ENCODE measurements at places on chromosomes 7 and 10.

DNA sequence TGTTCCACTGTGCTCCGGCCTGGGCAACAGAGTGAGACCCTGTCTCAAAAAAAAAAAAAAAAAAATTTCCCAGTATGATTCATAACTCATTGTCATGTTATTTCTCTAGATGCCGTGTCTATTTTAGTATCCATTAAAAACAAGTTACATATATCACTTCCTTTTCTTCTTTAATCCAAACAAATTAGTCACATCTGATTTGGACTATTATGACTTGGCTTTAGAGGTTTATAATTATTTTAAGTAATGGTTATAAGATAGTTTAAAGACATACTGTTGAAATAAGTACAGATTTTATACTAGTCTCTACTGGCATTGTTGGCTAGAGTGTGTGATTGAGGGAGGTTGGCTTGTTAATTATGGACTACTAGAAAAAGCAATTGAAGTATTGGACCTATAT is 53.3 kb downstream of the ZMYND11 start:
- no peak for DNase-seq

- DNase-seq, result no peak
These were observed 187.9 kb upstream of the MALRD1 start for GRCh38 chr10:18860631-18861240.

DNA sequence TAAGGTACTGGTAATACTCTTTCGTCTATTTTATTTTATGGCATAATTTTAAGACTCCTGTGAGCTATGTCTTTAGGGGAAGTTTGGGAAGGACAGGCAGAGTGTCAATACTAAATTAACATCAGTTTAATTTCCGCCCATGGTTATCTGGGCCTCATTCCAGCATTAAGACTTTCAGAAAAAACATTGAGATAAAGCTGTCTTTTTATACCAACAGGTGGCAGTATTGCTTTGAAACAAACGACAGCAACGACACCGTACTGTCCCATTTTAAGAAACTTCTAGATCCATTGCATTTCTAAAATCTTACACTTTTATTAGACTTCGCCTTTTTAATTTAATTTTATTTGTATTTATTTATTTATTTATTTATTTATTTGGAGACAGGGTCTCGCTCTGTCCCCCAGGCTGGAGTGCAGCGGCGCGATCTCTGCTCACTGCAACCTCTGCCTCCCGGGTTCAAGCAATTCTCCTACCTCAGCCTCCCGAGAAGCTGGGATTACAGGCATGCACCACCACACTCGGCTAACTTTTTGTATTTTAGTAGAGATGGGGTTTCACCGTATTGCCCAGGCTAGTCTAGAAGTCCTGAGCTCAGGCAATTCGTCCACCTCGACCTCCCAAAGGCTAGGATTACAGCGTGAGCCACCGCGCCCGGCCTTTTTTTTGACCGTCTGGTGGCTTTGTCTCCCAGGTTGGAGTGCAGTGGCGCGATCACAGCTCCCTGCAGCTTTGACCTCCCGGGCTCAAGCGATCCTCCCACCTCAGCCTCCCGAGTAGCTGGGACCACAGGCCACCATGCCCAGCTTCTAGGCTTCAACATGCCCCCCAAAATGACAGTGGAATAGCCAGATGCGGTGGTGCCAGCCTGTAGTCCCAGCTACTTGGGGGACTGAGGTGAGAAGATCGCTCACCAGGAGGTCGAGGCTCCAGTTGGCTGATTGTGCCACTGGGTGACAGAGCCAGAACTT is 78.7 kb upstream of the C1GALT1 start:
- DNase-seq, result no peak

GRCh38 chr7:15016766-15017165 is 114.2 kb upstream of the DGKB start:
- no peak for DNase-seq

GRCh38 chr7:28625432-28625831 is 213.1 kb downstream of the CREB5 start:
- no peak for DNase-seq

DNA sequence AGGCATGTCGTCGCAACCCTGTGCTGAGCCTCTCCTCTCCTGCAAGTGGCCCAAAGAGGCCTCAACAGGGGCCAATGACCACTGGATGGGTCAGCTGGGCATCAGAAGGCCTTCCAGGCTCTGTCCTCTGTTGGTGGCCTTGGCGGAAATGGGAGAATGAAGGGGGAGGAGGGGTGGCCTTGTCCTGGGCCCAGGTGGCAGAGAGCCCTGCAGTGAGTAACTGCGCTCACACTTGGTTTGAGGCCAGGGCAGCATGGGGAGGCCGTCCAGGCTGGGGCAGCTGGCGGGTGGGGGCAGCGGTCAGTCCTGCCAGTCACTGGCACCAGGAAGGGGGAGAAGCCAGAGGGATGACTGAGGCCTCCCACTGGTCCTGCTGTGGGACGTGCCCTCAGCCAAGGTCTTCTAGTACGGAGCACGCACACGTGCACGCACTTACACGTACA is 59.8 kb downstream of the LHPP start:
- no peak for DNase-seq

GRCh38 chr7:106313456-106313901 is 28.7 kb upstream of the NAMPT start:
- DNase-seq, result no peak

DNA sequence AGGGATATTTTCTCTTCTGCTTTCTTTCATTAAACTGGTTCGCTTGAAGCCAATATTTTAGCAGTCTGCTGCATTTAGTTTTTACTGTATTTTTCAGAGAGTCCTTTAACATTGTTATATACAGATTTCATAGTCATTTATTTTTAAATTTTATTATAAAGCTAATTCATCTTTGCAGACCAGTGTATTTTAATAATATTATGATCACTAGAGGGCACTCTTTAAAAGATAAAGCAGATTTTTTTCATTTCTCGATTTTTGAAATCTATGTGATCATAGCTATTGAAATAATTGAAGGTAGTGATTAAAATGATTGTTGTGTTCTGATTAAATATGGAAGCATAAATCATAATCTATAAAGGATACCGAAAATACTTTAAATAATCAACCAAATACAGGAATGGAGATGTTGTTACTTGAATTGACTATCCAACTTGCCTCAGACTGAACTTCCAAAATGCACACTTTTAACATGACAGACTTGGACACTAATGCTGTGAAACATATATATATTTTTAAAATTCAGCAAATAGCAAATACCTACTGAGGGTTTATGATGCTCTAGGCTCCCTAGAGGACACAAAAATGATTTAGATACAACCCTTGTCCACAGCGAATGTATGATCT is 35.2 kb downstream of the ST7 start:
- no peak for DNase-seq

GRCh38 chr7:3969286-3969685 is 668.2 kb downstream of the SDK1 start:
- no peak for DNase-seq

- no peak for DNase-seq
These were observed 452 bp downstream of the SEMA3C start for GRCh38 chr7:80918399-80918798.

GRCh38 chr7:99132595-99133321 is 11.2 kb downstream of the SMURF1 start:
- DNase-seq, result no peak

GRCh38 chr7:110568388-110568787 is 522.5 kb upstream of the LRRN3 start:
- no peak for DNase-seq

GRCh38 chr7:20519645-20520044 is 95.8 kb upstream of the ABCB5 start:
- DNase-seq, result no peak

DNA sequence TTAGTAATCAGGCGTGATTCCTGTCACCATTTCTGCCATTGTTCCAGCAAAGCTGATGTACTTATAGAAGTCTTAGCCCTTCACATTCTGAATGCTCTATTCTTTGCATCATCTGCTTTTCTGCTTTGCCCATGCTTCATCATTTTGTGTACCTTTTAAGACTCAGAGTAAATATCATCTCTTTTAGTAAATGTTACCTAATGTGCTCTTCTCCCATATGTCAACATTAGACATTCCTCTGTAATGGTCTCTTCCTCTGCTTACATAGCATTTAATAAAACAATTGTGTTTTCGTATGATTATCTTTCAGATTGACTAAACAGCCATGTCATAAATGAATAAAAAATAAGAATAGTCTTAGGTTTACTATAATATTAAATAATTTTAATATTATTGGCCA is 719.6 kb upstream of the GRM3 start:
- no peak for DNase-seq

GRCh38 chr7:82098414-82098813 is 328.6 kb upstream of the HGF start:
- DNase-seq, result no peak

- no peak for DNase-seq
These were observed 13.2 kb downstream of the BAIAP2L1 start for GRCh38 chr7:98387544-98388226.
